ENCODE measurements at places on chromosomes 13 and 19.
A peak's percentile ranks its signal among the peaks of the same experiment; 100 is the strongest.

DNA sequence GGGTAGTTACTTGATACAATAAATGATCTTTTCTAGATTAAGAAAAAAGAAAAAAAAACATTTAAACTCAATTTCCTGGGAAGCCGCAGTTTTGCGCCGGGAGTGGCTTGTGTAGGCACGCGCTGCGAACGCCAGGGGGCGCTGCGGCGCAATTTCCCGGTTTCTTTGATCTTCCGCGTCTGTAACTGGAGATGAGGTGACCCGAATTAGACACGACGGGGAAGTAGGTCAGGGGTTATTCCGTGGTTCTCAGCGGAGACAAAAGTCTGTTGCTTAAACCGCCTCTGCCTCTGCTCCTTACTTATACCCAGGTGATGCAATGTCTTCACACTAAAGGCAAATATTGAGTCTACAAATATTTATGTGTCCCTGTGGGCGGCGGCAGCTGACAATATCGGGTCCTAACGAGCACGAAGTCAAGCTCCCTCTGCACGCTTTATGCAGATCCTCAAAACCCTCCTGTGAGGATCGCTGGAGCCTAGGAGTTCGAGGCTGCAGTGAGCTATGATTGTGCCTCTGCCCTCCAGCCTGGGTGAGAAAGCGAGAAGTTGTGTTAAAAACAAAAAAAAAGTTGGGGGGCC is 15.2 kb downstream of the STXBP2 start:
- DNase-seq: peak; percentile 88

- DNase-seq: no peak
These were observed 8.4 kb downstream of the ARHGAP33 start for GRCh38 chr19:35783469-35784434.

DNA sequence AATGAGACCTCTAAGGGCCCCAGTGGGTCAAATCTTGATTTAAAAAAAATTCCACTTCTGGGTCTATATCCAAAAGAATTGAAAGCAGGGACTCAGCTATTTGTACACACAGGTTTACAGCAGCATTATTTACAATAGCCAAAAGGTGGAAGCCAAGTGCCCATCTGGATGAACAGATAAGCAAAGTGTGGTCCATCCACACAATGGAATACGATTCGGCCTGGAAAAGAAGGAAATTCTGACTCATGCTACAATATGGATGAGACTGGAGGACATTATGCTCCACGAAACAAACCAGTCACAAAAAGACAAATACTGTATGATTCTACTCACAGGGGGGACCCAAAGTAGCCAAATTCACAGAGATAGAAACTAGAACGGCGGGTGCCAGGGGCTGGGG is 76.7 kb downstream of the CACNA1A start:
- DNase-seq: no peak

DNA sequence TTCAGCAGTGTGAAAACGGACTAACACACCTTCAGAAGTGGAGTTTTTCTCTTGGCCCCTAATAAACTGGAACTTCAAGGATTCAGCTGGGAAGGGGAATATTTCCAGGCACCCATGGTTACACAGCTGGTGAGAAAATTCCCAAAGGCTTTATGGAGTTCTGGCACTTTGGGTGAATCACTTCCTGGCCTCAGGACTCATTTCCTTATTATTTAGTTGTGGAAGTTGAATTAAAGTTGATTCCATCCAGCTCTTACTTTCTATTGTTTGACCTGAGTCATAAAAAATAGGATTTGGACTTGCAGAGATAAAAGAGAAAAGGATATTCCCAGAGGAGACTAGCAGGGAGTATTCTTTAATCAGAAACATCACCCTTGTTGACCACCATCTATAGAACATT is 882.1 kb downstream of the UQCRFS1 start:
- DNase-seq: no peak

DNA sequence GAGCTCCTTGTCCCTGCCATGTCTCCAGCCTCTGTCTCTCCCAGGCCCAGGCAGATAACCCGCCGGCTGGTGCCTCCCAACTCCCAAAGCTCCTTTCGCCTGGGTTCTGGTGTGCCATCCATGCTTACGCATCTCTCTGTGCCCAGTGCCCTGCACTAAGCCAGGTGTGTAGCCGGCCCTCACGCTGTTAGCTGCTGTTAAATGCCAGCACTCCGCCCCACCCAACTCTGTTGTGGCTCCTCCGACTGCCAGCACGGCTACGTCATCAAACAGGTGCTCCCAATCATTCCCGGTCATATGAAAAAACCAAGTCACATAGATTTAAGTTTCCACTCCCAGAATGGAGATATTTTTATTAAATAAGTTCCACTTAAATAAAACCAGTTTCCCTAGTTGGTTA is 7.0 kb upstream of the HSPH1 start:
- no peak for DNase-seq

All from activated CD4-positive, alpha-beta memory T cell treated with anti-CD3 and anti-CD28 coated beads, Interleukin-2, amount 10 ng/mL, durations not matched to agents 7 days and 5 days (primary cell).